Activated T-cell treated with anti-CD3 and anti-CD28 coated beads, Interleukin-2, amount 50 U/mL, for 1 hour (primary cell): ENCODE measurements at places on chromosomes 2 and 18.

DNA sequence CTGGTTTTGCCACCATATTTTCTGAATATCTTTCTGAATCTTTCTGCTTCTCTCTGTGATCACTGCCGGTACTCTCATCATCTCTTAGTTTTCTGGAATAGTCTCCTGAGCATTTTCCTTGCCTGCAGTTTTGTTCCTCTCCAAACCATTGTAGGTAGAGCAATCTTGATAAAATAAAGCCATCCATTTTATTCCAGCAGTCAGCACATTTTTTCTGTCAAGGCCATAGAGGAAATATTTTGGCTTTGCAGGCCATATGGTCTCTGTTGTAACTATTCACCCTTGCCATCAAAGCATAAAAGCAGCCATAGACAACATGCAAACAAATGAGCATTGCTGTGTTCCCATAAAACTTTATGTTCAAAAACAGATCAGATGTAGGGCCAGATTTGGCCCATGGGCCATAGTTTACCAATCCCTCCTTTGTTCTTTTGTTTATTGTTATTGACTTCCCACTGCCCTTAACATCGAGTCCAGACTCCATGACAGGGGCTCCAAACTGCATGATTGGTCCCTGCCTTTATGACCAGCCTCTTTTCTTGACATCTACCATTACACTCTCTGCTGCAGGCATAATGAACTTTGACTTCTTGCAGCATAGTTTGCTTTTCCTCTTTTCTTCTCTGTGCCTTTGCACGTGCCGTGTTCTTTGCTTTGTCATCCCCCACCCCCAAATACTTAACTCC is 29.8 kb downstream of the TMEM87B start:
- DNase-seq = no peak

DNA sequence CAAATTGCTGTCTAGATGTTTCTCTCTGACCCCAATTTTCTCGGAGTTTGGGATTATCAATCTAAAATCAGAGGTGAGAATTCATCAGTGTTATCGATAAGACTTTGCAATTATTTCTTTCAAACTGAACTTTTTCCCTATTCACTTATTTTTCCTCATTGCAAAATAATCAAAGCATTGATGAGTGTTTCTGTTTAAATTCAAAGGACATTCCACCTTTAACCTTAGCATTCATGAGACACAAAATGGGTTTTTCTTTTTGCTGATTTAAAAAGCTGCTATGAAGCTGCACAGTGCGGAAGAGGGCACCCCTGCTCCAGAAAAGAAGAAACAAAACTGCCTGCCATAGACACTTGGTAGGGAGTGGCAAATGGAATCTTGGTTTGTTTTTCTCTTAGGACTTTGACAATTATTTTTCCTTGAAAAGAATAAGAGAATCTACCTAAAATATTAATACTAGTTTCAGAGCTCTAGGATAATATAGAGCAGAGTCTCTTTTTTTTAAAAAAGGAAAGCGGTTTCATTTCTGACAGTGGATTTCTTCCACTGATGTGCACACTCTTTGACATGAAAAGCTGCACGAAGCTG is 203.4 kb downstream of the TGIF1 start:
- no peak for DNase-seq

- no peak for DNase-seq
Observed at GRCh38 chr2:159147690-159148089, 138.8 kb downstream of the WDSUB1 start.

GRCh38 chr2:24543252-24543651 is 52.2 kb downstream of the NCOA1 start:
- no peak for DNase-seq

DNA sequence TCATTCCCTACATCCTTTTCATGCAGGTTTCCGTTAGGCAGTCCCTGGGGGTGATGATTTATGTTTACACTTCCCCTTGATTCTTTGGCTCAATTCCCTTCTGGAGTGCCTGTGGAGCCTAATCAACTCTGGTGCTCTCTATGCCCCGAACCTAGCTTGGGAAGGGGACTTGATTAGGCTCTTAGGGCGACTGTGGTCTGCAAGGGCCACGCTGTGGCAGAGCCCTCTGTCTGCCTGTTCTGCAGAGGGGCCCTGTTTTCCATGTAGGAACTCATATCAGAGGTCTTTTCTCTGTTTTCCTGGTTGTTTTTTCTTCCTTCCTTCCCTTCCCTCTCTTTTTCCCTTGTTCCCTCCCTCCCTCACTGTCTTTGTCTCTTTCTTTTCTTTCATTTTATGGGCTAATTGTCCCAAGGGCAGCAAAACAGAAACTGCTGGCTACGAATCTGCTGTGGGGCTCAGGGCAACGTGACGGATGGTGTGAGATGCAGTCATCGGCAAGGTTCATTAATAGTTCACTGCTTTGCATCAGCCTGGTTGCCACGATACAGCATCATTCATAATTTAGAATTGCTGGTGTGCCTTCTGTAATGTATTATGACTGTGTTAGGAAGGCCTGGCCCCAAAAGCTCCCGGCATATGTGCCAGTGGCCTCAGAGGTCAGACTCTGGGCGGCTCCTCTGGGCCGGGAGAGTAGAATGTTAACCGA is 134.5 kb downstream of the NAPG start:
- DNase-seq = no peak

GRCh38 chr2:85419009-85419675 is 628 bp downstream of the SH2D6 start:
- DNase-seq = no peak

GRCh38 chr2:12176623-12177454 is 430.4 kb downstream of the LPIN1 start:
- DNase-seq = no peak

- DNase-seq = peak; percentile 35
Observed at GRCh38 chr2:9655441-9656269, 24.9 kb upstream of the YWHAQ start.

DNA sequence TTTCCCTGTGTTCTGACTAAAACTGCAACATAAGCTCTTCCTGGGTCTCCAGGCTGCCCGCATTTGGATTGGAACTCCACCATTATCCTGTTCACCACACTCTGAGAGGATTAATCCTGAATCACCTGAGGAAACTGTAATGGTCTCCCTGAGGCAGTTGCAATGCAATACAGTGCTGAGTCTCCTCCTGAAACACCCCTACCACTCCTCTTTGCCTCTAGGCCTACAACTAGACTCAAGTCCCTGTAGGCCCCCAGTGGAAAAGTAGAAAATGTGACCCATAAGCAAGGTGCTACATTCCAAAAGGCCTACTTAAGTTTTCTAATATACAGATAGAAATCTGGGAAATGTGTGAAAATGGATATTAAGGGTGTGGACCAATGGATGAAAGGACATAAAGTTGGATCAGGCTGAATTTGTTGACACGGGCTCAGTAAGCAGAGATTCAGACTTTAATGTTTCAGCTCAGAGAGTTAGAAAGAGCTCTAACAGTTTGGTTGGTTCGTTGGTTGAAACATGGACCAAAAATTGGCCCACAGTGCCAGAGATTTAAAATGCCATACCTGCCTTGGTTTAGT is 222.3 kb upstream of the ZC3H15 start:
- DNase-seq = no peak

DNA sequence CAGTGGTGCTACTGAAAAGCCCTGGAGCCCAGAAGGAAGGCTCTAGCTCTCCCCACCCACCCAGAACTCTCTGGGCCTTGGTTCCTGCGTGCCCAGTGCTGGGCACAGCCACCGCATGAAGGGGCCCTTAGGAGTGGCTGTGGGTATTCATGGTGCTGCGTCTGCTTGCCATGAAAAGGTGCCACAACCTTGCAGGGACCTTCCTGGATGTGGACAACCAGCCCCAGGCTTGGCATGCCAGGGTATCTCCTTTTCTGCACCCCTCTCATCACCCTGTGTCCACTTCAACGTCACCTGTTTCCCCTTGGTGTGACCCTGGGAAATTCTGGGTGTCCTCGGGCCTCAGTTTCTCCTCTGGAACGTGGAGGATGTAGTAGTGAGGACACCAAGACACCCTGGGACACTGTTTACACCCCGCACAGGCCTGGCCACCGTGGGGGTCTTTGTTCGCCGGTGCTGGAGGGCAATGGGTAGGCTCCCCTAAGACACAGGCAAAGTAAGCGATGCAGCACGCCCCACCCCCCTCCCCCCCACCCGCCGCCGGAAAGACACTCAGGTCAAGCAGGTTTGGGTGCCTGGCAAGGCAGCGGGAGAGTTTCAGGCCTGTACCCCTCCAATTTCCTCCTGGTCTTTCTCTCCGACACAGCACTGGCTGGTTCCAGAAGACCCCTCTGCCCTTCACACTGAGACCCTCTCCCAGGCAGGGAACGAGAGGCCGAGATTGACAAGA is 34.8 kb upstream of the TAF1B start:
- DNase-seq = no peak

DNA sequence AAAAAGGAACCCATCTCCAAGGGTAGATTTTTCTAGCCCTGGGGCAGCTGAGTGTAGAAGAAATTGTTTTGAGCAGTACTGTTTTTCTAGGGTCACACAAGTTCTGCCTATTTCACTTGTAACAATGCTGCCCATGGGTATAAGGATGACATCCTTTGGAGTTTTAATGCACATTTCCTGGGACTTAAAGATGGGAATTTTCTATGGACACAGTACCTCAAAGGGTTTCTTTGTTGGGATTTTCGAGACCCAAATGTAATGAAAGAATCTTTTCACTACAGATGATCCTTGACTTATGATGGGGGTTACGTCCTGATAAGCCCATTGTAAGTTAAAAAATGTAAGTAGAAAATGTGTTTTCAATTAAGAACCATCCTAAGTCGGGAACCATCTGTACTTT is 31.8 kb downstream of the CDC42EP3 start:
- no peak for DNase-seq

GRCh38 chr2:104254017-104254416 is 599.9 kb upstream of the POU3F3 start:
- DNase-seq = no peak

DNA sequence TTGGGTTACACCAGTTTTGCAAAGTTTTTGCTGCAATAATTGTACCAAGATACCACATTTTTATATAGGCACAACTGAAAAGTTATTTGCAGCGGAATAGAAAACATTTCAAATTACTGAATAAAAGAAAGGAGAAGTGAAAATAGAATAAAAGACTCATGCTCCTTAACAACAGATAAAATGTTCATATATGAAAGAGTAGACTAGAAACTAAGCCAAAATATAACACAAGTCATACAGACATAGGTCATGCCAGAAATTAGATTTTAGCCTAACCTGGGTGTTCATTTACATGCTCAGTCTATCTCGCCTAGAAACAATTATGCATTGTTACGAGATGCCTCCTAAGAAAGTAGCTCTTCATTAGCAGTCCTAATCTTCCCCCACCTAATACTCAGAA is 16.4 kb upstream of the MAP3K20 start:
- DNase-seq = no peak

DNA sequence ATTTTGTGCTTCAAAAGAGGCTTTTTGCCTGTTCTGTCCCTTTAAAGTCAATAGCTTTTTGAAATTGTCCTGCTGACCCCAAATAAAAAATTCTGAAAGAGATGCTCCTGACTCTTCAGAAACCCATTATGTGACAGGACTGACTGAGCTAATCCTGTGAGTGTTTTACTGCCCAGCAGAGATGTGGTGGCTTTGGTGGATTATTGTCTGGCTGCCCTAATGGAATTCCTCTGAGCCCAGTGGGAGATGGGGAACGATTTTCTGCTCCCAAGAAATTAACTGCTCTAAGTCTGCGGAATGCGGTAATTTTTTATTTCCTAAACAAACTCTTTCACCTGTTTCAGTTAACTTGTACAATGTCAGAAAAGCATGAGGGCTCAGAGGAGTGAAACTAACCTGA is 258.2 kb downstream of the IKZF2 start:
- no peak for DNase-seq

- no peak for DNase-seq
Observed at GRCh38 chr2:58938988-58939387, 697.9 kb upstream of the FANCL start.

DNA sequence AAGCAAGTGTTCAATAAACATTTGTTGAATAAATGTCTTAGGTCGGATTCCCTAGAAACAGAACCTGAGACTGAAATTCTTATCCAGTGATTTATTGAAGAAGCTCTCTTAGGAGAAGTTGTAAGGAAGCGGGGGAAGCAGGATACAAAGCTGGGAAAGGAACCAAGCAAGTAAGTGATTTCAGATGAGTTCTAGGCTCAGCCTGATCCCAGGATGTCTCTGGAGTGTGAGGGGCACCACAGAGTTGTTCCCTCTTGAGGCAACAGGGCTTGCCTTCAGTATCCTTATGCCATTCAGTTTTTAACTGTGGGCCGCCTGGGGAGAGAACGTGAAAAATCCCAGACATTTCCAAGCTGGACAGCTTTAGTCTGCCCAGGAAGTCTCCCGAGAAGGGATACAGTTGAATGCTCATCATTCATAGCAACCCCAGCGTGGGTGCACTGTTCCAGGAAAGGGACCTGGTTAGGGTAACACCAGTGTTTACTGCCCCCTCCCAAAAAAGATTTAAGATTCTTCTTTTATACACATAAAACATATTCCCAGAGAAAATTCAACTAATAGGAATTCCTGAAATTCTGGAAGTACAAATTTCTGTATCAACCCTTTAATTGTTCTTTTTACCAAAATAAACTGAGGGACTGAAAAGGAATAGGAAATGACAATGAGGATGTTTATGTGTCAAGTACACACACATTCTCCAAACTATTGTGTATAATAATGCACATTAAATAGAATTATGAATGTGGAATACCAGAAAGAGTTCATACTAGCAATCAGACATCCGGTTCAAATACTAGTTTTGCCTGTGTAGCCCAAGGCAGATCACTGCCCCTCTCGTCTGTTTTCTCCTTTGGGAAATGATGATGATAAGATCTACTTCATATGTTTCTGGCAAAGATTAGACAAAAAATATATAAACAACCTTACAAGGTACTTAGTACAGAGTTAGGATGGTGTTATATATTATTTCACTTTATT is 592.1 kb upstream of the CDH2 start:
- DNase-seq = no peak

GRCh38 chr2:47359375-47359868 is 43.5 kb upstream of the MSH2 start:
- no peak for DNase-seq
